ENCODE measurements at places on chromosomes 16 and 17.

GRCh38 chr17:38428112-38428642, at the start of gene ARHGAP23:
Gene ARHGAP23, plus strand, starts transcription at chr17:38428464. Its CDS starts 22 bp downstream, at chr17:38428486.
- peak; percentile 35 for DNase-seq

- DNase-seq: no peak
Observed at GRCh38 chr16:766820-767640, 6.5 kb downstream of the MSLN start.

DNA sequence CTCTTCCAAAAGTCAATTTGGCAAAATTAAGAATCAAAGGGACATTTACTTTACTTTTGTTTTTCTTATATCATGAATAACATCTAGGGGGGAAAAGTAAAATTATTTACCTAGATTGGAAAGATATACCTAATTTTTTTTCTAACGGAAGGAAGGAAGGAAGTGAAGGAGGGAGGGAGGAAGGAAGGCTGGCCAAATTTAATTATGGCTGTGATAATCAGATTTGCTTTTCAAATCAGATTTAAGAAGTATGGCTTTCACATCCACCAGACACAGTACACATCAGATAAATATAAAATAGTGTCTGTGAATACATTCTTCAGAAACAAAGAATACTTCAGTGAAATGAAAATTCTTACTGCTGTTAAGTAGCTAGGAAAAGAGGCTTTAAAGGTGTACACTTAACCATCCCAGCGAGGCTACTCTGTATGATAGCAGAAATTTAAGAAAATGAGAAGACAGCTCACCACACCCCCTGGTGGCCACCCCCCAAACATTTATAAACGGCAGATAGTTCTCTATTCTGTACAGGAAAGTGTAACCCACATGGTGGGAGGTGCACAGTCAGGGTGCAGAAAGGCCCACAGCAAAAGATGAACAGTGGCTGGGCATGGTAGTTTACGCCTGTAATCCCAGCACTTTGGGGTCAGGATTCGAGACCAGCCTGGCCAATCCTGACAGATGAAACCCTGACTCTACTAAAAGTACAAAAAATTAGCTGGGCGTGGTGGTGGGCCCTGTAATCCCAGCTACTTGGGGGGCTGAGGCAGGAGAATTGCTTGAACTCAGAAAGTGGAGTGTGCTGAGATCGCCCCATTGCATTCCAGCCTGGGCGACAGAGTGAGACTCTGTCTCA, 150.8 kb downstream of the SSH2 start:
- peak; percentile 84 for DNase-seq

DNA sequence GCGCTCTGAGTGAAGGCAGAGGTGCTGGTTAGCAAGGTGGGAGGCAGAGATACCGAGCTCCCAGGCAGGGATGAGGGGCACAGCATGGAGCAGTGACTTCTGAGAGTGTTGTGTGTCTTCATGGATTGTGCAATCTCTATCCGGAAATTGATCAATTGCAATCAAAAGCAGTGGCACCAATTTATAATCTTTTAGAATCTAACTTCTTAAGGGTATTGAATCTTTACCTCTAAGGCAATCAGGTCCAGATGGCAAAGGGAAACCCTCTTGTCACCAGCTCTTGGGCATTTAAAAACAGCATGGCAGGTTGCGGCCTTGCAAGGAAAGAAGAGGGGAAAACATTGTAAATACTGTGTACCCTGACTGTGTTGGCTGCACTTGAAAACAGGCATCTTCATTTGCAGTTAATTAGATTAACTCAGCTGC, 58.0 kb upstream of the MRTFB start:
- DNase-seq: no peak

- no peak for DNase-seq
Observed at GRCh38 chr16:58727028-58727781, 6.9 kb downstream of the GOT2 start.

- no peak for DNase-seq
Observed at GRCh38 chr17:67619555-67619954, 98.2 kb upstream of the NOL11 start.
